CD4-positive, alpha-beta T cell treated with Interleukin-15 for 4 hours (primary cell): ENCODE measurements at places on chromosomes 12 and 14.

- DNase-seq = no peak
These were observed 12.1 kb downstream of the ETV6 start for GRCh38 chr12:11661491-11662089.

DNA sequence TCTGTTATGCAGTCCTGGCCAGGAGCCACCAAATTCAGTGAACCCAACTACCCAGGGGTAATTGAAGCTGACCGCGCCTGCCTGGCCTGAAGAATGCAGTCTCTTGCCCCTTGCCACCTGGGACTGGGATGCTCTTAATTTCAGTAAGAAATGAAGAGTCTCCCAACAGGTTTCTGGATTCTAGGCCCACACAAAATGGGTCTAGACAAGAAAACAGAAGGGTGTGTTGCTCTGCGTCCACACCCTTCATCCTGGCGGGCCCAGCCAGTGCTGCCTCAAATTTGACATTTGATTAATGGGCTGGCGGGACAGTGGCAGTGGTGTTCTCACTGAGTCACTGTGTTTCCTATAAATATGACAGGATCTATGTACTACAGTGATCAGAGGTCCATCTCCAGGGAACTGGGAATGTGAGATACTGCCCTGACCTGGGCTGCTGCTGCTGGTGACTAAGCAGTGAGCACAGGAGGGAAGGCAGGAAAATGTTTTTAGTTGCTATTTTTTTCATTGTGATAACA, 6.5 kb downstream of the TMEM253 start:
- no peak for DNase-seq

DNA sequence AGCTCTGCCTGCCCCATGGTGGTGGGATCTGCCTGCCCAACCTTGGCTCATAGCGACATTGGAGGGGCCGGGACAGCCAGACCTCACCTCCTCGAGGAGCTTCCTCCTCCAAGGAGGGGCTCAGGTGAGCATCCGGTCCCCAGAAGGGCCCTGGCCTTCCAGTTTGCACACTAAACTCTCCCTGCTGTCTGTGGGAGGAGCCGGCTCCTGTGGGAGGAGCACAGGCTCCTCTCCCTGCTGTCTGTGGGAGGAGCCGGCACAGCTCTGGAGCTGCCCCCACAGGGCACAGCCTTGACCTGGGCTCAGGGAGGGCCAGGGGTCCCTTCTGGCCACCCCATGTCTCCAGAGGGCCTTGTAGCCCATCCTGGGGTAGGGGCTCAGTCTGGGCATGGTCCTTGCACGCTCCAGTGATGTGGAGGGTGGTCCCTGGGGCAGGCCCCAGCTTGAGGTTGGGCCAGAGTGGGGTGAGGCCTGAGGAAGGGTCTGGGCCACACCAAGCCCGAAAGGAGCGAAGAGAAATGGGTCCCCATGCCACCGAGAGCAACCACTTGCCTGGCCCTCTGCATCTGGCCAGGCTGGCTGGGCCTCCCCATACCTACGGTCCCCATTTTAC, 147.5 kb upstream of the C14orf180 start:
- DNase-seq = no peak

GRCh38 chr14:61231810-61232209, 49.3 kb downstream of the TMEM30B start:
- no peak for DNase-seq

DNA sequence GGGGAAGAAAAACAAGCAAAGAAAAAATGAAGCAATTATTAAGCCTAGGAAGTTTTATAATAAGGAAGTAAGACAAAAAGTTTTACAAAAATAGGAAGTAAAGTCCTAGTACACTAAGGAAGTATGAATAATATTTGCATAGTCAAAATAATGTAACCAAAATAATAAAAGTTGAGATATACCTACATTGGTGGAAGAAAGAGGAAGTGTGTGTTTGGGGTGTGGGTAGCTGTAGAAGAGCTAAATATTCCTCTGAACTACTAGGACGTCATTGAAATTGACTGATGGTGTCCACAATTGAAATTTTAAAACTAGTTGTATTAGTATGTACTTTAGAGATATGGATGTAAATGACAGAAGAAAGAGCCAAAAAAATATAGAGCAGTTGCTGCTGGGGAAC, 228.4 kb upstream of the OTX2 start:
- no peak for DNase-seq

DNA sequence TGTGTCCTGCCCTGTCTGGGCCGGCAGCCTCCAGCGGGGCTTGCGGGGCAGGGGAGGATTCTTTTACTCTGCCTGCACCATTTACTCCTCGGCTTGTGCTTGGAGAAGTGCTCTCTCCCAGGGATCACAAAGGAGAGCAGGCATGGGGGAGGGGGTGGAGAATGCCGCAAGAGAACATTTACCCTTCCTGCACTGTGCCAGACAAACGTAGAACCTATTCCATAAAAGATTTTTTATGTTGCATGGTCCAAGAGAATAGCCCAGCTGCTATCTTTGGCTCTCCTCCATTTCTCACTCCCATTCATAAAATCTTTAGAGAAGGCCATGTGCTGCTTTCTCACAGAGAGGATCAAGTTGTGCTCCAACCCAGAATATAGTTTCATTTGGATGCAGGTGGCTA, 159.4 kb downstream of the SPTSSA start:
- no peak for DNase-seq

GRCh38 chr12:2934371-2934770, 24.8 kb upstream of the TEAD4 start:
- DNase-seq = no peak

DNA sequence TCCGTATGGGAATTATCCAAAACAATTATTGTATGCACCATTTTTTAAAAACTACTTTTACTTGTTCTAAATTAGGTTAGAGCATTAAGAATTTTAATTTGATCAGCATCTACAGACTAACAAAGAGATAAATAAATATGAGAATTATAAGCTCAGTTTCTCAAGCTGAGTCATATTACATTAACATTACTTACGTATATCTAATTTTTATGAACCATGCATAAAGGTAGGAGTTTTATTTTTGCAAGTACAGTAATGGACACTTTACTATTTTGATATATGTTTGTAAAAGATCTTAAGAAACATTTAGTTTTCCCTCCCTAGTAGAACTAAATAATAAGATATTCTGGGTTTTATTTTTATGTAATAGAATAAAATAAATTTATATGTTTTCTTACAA, 410.1 kb downstream of the TMEM117 start:
- no peak for DNase-seq

GRCh38 chr14:41606532-41607303, at the start of gene LRFN5:
TSS of gene LRFN5 (plus strand) at chr14:41606876.
- DNase-seq = no peak

DNA sequence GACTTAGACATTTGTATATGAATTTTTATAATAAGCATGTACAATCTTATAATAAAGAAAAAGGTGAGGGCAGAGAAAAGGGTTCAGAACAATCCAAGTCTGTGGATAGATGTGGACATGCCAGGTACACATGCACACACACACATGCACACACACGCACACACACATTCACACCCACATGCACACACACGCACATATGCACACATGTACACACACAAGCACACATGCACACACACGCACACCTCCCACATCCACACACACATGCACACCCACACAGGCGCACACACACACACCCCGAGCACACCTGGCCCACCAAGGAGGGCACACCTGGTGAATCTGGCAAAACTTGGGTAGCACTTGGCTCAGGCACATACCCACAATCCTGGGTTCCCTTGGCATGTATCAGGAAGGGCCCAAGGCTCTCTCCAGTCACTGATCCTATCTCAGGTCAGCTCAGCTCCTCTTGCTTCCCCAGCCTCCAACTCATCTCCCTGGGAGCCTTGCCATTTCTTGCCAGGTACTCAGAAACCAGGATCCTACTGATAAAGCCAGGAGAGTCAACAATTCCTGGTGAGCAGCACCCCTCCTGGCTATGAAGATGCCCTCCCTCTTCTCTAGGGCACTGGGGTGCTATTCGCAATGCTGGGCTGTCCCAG, 18.6 kb upstream of the TMEM106C start:
- no peak for DNase-seq

DNA sequence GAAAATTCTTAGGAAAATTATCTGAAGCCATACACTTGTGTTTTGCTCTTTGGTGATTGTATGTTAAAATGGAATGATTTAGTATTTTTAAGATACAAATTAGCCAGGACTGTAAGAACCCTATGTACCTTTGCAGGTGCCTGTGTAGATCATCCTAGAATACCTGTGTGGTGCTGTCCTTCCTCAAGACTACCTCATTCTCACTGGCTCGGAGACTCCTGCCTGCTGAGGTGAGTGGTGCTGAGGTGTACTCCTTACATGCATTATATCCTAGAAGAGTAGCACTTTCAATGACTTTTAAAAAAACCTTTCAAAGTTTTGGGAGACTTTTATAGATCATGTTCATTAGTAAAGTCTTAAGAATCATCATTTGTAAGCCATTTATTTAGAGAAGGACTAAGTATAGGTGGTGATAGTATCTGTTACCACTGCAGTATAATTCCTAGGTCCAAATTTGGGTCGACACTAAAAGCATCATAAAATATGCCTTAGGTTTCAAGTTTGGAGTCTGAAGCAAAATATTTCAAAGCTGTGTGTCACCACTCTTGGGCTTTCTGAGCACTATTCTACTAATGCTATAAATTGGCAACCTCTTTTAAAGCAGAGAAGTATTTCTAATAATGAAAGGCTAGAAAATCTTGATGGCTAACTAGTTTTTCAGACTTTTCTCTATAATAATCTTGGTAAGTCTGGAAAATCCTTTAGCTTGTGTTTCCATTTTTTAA, 36.6 kb downstream of the RASSF8 start:
- no peak for DNase-seq

- no peak for DNase-seq
These were observed 1284.1 kb downstream of the AACS start for GRCh38 chr12:126349383-126349782.

- no peak for DNase-seq
These were observed 22.5 kb upstream of the STAC3 start for GRCh38 chr12:57273516-57273915.

GRCh38 chr12:68440068-68440581, 108.0 kb upstream of the MDM1 start:
- no peak for DNase-seq

DNA sequence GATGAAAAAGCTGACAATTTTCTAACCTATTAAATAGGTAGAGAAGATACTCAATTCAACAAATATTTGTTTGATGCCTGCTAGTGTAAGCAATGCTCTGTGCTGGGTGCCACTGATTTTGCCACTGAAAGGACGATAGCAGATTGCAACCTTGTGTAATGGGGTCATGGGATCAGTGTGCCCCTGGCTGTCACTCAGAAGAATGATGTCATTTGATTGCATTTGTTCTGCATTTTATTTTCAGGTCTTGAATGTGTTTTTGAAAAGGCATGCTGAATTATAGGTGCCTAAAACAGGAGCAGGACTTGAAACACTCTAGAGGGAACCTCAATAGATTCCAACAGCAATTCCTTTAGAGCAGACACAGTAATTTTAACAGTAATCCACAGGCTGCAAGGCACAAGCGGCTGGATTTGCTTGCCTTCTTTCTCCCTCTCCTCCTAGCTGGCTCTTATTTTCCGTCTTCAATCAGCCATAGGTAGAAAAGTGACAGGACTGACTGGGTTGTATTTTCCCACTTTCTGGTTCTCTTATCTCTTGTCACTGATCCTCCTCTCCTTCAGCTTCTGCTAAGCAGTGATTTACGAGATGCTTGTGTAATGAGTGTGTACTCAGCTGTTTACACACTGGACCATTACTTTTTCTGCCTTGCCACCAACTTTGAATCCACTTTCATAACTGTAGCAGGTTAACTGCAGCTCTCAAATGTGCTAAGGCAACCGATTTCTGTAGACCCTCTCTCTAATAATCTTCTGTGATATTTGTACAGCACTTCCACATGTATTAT, 4.1 kb downstream of the PLXNC1 start:
- DNase-seq = no peak

GRCh38 chr12:12939888-12940287, 12.1 kb downstream of the GPRC5D start:
- no peak for DNase-seq

- DNase-seq = no peak
These were observed 10.2 kb downstream of the SCN8A start for GRCh38 chr12:51601241-51601640.

DNA sequence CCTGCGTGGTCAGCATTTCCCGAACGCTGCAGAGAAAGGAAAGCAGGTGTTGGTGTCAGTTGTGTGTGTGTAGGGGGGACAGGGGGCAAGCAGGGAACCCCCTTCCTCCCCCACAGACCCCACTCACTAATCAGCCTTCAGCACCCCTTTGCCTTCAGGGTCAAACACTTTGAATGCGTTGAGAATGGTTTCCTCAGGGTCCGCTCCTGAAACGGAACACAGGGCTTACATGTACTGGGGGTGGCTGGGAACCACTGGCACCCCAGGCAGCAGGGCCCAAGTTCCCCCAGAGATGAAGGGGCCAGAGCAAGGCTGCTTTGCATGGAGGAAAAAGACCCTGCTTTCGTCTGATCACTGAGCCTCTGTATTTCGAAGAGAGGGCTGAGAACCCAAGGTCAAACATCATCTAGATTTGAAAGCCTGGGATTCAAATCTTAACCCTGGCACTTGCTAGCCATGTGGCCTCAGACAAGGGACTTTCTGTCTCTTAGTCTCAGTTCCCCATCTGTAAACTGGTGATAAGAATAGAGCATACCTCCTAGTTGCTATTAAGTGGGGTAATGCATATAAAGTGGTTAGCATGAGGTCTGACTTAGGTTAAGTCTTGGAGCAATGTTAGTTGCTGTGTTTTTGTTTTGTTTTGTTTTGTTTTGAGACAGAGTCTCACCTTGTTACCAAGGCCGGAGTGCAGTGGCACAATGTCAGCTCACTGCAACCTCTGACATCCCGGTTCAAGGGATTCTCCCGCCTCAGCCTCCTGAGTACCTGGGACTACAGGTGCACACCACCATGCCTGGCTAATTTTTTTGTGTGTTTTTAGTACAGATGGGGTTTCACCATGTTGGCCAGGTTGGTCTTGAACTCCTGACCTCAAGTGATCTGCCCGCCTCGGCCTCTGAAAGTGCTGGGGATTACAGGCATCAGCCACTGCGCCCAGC, 7.0 kb downstream of the MYL2 start:
- no peak for DNase-seq

DNA sequence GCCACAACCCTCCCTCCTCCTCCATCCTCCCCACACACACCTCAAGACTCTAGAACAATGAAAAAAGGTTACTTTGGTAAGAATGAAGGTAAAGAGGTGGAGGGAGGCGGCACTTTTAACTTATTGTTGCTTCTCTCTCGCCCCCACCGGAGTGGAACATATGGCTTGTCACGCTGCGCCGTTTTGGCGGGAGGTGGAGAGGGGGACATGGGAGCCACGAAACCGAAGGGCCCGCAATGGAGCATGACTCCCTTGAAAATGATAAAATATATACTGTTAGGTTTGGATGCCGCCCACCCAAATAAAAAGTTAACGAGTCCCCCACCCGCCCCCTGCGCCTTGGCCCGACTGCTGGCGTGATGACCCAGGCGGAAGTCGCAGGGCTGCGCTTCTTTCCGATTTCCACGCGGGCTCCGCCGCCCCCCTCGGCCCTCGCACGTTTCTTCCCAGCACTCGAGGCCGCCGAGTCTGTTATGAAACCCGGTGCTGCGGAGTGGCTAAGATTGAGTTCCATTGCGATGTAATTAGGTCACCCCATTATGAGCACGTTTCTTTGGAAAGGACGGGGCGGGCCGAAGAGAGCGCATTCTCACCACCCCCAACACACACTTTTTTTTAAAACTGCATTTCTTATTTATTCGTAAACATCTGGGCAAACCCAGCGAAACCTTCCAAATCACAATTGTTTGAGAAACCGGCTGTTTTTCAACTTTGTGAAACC, 1.4 kb upstream of the ZFP36L1 start:
- peak; percentile 77 for DNase-seq

GRCh38 chr14:47210099-47210498, 465.3 kb downstream of the MDGA2 start:
- DNase-seq = no peak
